ENCODE measurements at places on chromosomes 5 and 9.

GRCh38 chr5:17105744-17106418 lies 111.5 kb upstream of the BASP1 start:
- no peak for DNase-seq

DNA sequence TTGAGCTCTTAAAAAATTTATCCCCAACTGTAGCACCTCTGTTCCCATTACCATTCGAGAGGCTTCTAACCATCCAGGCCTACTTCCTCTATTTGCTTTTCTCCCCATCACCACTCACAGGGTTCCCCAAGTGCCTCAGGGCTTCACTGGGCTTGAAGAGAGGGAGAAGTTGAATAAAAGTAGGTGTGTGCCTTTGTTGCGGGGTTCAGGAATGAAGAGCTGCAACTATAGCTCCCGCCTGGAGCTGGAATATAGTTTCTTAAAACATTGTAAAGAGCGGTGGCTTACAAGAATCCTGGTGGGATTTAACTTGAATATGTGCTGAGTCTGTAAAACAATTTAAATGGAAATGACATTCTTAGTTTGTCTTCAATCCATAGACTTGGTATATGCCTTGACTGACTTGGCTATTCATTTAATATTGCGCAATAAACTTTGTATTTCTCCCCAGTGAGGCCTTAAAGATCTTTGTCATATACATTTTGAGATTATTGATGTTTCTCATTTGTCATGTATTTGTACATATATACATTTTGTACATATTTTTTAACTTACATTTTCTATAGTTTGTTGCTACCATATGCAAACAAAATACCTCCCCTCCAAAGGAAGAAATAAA lies 7.2 kb downstream of the ENTREP1 start:
- no peak for DNase-seq

- no peak for DNase-seq
These were observed 43.6 kb upstream of the RAD23B start for GRCh38 chr9:107239474-107239873.

DNA sequence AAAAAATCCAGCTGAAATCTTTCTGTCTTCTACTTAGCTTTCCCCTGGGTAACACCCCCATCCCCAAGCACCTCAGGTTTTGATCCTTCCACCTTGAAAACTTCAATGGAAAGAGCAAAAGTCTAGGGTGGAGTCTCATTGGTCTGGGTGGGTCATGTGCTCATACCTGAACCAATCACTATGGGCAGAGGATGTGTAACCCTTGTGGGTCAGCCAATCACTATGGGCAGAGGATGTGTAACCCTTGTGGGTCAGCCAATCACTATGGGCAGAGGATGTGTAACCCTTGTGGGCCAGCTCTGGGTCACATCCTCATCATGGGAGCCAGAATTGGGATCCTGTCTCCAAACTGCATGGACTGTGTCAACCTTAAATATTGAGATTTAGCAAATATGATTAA lies 18.5 kb downstream of the NAIF1 start:
- no peak for DNase-seq

GRCh38 chr5:175579742-175580432 lies 78.0 kb upstream of the HRH2 start:
- DNase-seq: no peak

- DNase-seq: no peak
These were observed 112.5 kb downstream of the FAM174A start for GRCh38 chr5:100647461-100648230.

DNA sequence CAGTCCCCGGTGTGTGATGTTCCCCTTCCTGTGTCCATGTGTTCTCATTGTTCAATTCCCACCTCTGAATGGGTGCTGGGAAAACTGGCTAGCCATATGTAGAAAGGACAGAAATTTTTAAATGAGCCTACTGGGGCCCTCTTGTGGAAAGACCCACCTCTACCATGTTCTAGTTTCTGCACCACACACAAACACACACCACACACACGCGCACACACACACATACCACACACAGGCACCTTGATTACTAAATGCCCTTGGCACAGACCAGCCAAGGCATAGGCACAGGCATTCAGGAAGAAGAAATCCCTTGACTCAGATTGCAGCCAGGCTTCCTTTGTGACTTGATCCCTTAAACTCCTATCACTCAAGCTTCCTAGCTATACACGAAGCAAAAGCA lies 60.5 kb downstream of the SIL1 start:
- DNase-seq: peak; percentile 35

DNA sequence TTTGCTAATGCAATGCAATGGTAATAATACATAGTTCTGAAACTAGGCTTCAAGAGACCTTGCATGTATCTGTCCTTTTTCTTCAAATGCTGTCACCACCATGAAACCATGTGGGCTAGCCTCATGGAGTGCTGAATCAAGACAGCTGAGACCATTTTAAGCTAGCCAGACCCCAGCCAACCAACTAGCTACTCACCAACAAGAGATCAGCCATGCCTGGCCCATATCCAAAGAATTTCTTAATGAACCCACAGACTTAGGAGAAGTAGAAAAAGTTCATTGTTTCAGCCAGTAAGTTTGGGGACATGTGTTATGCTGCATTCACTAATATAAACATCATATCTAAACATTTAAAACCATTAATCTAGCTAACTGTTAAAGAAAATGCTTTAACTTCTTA lies 139.8 kb upstream of the EDIL3 start:
- DNase-seq: no peak

DNA sequence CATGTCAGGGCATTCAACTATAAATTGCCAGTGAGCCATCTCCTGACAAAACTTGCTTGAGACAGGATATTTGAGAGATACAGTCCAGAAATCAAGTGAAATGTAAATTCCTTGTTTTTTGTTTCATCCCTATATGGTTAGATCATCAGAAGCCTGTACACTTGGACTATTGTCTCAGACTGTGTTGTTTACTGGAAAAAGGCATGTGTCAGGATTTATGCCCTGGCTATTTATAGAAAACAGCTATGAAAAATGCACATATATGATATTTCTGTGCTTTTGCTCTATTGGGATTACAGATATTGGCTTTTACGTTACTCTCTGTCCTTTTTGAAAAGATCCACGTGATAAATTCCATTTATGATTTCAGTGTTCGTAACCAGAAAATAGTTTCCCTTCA lies 44.2 kb downstream of the IL31RA start:
- DNase-seq: no peak

DNA sequence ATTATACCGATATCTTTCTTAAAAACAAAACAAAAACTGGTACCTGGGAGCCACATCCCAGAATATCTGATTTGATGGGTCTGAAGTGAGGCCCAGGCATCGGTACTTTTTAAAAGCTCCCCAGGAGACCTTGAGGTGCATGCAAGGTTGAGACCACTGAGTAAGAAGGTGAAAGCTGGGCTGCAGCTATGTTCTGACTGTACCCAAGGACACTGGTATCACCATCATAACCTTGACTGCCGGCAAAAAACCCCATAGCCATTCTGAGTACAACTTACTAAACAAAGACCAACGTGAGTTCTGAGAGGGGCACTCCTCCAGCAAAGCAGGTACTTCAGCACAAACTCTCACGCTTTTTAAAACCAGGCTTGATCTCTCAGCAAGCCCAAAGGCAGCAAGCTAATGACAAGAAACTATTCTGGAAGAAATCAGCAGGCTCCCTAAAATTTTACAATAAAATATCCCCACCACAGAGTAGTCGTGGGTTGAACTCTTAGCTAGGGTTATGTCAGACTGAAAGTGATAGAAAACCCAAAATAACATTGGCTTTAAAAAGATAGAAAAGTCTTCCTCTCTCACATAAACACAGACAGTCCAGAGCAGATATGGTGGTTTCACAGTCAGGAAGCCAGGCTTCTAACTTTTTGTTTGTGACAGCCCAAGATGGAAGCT lies 263.9 kb downstream of the SAXO1 start:
- DNase-seq: no peak

DNA sequence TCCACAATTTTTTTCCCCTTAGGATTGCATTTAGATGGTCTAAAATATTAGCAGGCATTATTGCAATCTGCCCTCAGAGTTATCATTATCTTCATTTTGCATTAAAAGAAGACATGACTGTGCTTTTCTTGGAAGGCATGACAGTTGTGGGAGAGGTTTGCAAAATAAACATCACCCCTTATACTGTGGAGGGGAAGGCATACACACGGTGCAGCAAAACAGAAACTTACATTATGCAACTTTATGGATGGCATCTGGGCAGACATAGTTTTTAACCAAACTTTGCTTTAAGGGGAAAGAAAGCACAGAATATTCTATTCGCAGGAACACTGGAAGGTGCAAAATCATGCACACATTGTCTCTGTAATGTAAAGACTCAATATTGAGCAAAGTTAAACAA lies 505.8 kb upstream of the ADAMTS16 start:
- DNase-seq: no peak

DNA sequence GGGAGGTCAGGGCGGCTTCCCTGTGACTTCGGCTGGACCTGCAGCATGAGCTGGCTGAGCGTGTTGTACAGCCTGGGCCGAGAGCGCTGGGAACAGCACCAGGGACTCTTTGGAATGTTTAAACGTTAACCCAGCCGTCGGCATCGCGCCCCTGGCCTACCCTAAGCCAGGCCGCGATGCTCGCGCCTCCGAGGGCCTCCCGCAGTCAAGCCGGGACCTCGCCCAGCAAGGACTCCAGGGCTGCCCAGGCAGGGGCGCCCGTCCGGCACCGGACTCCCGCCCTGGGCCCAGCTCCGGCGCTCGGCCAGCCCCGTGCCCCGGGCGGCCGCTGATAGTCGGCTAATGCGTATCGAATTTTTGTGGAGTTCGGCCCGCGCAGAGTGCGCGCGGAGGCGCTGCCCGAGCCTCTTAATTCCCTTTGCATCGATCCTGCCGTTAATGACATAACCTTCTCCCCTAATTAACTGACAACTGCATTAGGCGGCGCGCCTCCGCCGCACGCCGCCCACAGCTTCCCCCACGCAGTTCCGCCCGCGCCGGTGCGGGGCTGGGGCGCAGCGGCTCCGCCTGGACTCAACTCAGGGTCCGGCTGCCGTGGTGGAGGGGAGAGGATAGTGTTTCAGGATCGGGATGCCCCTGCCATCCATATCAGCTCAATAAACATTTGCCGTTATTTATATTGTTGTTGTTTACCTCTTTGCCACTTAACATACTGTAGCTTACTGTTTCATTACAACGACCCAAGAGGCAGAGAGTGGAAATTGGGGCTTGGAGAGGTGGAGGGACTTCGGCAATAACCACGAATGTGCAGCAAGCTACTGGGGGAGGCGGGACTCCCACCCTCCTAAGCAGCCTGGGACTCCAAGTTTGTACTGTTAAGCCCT lies 28.8 kb upstream of the CDC23 start:
- peak; percentile 66 for DNase-seq

DNA sequence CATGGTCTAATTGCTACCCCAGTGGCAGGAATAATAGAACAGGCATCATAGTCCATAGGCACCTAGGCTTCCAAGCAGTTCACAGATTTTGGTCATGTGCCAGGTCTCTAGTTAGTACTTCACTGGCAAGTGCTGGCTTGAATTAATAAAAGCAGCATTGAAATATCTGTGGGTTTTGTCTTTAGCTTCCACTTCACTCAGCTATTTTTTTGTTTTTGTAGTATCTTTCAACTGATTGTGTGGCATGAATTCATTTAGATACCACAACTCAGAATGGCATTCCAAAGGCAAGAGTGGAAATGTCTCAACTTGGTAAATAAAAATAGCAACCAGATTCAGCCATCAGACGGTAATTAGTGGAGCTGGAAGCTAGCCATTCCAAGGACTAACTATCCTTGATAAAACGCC lies 27.9 kb upstream of the ITGA2 start:
- DNase-seq: no peak

- DNase-seq: peak; percentile 35
These were observed 37.3 kb upstream of the EGFL7 start for GRCh38 chr9:136625101-136626065.

- DNase-seq: no peak
These were observed 7.6 kb upstream of the CAMSAP1 start for GRCh38 chr9:135914921-135915320.

DNA sequence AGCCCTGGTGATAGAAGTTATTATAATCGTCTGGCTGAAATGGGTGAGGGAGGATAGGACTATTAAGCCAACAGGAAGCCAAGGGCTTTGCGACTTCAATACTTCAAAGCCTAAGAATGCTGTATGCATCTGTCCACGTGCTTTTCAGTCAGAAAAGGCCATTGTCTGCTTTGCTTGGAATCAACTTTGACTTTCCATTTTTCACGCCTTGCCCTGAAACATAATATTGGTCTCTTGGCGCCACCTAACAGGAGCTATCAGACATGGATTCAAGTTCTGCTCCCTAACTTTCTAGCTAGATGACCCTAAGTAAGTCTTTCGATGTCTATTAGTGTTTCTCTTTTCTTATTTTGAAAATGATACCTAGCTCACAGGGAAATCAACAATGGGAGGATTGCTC lies 572.6 kb downstream of the TLR4 start:
- DNase-seq: no peak

GRCh38 chr5:103744159-103744558 lies 181.6 kb upstream of the NUDT12 start:
- no peak for DNase-seq

GRCh38 chr5:181173027-181173419 lies 25.6 kb downstream of the OR2V2 start:
- DNase-seq: no peak

GRCh38 chr5:96288845-96289185 lies 144.2 kb downstream of the PCSK1 start:
- DNase-seq: no peak

DNA sequence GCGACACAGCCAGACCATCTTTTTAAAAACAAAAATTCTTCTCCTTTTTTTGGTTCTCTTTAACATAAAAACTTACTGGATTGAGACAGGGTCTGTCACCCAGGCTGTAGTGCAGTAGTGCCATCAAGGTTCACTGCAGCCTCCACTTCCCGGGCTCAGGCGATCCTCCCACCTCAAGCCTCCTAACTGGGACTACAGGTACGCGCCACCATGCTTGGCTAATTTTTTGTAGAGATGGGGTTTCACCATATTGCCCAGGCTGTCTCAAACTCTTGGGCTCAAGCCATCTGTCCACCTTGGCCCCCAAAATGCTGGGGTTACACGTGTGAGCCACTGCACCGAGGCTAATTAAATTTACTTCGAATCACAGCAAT lies 13.8 kb downstream of the HNRNPK start:
- no peak for DNase-seq

DNA sequence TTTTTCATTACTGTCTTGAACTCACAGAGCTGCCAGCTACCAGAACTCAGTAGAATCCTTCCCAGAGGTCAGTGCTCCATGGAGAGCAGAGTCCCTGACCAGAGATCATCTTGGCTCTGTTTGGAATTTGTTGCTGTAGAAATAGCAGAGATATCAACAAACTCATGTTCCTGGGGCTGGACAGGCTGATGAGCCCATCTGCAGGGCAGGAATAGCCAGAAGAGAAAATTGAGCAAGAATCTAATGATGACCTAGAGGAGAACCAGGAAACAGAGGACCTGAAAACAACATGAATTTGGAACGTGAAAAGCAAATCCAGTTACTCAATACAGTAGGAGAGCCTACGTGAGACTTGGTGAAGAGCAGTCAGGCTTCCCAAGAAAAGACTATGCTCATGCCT lies 437.8 kb downstream of the PLK2 start:
- no peak for DNase-seq

- DNase-seq: no peak
These were observed 191.3 kb upstream of the PRDM9 start for GRCh38 chr5:23316060-23316591.

Data from SK-N-DZ (cell line).